Spleen (tissue), 13 donors: ENCODE measurements at places on chromosomes 11 and 22.

DNA sequence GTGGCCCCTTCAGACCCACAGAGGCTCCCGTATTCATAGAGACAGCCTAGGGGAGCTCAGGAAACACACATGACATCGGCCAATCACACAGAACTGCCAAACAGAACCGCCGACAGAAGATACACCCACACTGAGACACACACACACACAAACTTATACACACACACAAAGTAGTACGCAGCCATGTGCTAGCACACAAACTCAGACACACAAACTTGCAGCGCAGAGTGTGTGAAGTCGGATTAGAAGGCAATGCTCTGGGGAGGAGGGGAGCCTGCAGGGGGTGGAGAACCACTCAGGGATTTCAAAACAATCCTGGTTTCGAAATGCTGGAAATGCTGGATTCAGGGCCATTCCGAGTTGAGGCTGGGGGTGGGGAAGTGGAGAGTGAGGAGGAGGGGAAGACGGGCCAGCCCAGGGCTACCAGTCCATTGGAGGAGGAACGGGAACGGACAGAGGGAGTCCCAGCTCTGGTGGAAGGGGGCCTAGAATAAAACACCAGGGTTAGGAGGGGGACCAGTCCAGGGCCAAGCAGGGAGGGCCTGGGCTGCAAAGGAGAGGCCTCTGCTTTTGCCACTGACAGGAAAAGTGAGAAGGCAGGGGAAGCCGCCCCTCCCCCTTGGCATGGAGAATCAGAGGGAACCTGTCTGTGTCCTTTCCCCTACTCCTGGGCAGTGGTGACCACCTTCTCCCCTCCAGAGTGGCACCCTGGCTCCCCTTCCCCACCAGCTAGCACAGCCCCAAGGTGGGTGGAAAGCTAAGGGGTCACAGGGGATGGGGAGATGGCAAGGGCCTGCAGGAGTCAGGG is 4.4 kb downstream of the BCL9L start:
- no peaks in the 10 kb centered on the region for H3K36me3 ChIP-seq
- peak; percentile 76 for DNase-seq
- H3K4me1 ChIP-seq = peaks cover 81% of the 10 kb centered on the region
- H3K4me3 ChIP-seq = peak overlapping the region; percentile 9
- peak overlapping the region; percentile 90 for H3K27ac ChIP-seq

DNA sequence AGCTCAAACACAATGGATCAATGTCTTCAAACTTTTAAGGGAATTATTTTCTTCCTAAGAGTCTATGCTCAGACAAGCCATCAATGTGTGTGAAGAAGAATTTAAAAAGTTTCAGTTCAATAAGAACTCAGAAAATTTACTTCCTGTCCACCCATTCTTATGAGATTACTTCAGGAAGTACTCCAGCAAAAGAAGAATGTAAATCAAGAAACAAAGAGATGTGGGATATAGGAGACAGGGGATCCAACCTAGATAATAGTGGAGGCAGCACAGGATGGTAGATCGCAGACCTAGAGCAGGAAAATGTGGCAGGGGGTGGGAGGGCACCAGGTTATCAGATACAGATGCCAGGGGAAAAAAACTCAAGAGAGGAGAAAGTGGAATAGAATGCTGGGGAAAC is 170.6 kb downstream of the MPPED1 start:
- DNase-seq = no peak
- no peaks in the 10 kb centered on the region for H3K36me3 ChIP-seq
- H3K4me3 ChIP-seq = no peak overlapping the region
- H3K27ac ChIP-seq = no peak overlapping the region

- no peak for DNase-seq
- H3K4me1 ChIP-seq = peaks cover 11% of the 10 kb centered on the region
- no peaks in the 10 kb centered on the region for H3K36me3 ChIP-seq
- H3K4me3 ChIP-seq = no peak overlapping the region
Observed at GRCh38 chr11:78298291-78298771, 109.6 kb downstream of the USP35 start.

GRCh38 chr11:119374632-119375336 is 6.7 kb downstream of the USP2 start:
- no peaks in the 10 kb centered on the region for H3K27me3 ChIP-seq
- no peaks in the 10 kb centered on the region for H3K36me3 ChIP-seq
- H3K27ac ChIP-seq = peak overlapping the region; percentile 40
- no peaks in the 10 kb centered on the region for H3K4me1 ChIP-seq

- peaks cover 42% of the 10 kb centered on the region for H3K4me1 ChIP-seq
- no peaks in the 10 kb centered on the region for H3K36me3 ChIP-seq
- no peaks in the 10 kb centered on the region for H3K27me3 ChIP-seq
- peak overlapping the region; percentile 64 for H3K4me3 ChIP-seq
- DNase-seq = peak; percentile 72
- peak overlapping the region; percentile 93 for H3K27ac ChIP-seq
Observed at GRCh38 chr11:72735495-72736027, 16.6 kb downstream of the ARAP1 start.

GRCh38 chr11:119480380-119481020 is 57.5 kb upstream of the THY1 start:
- DNase-seq = no peak
- H3K4me3 ChIP-seq = no peak overlapping the region
- H3K27me3 ChIP-seq = no peaks in the 10 kb centered on the region
- no peaks in the 10 kb centered on the region for H3K36me3 ChIP-seq
- no peaks in the 10 kb centered on the region for H3K4me1 ChIP-seq
